ENCODE measurements at places on chromosomes 16 and 17.

DNA sequence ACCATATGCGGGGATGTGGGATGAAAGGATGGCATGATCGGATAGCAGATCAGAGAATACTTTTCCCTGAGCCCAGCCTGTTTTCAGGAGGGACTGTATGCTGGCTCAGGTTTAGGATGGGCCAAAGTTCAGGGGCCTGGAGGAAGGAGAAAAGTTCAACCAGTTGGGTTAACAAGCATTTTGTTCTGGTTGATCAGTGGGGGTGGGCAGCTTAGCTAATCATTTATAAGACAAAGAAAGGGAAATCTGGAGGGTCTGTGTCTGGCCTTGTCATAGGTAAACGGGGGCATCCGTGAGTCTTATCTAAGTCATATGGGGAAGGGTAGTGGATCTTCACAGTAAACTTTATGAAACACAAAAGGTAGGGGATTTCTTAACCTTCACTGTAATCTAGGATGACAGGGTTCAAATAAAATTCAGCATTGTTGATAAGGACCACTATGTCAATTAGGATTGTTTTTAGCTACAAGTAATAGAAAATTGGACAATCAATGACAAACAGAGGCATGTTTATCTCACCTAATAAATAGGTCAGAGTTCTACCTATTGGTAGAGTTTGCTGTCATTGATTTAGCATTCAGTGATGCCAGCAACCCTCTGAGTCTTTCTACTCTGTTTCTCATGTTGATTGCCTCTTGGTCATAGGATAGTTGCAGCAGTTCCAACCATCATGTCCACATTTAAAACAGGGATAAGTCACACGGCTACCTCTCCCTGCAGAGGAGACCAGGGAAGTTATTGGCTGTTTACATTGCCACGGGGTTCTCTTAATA is 11.4 kb downstream of the PCTP start:
- DNase-seq: no peak

DNA sequence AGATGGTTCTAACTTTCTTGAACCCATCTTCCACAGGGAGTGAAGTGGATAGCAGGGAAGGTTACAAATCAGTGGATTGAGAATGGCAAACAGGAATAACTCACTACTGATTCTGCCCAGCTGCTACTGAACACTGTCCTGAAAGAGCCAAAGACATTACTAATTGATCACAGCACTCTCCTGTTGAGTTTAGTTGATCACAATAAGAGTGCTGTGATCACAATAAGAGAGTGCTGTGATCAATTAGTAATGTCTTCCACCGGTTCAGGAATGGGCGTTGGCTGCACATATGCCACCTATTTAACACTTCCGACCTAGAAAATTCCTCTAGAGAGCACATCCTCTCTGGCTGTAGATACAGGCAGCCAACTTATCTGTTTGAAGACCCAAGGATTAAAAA is 11.4 kb downstream of the CFAP97D1 start:
- DNase-seq: no peak

- no peak for DNase-seq
These were observed 891 bp downstream of the CORO1A start for GRCh38 chr16:30184096-30184890.

- DNase-seq: peak; percentile 54
These were observed 10.2 kb upstream of the HOXB9 start for GRCh38 chr17:48636177-48637018.

DNA sequence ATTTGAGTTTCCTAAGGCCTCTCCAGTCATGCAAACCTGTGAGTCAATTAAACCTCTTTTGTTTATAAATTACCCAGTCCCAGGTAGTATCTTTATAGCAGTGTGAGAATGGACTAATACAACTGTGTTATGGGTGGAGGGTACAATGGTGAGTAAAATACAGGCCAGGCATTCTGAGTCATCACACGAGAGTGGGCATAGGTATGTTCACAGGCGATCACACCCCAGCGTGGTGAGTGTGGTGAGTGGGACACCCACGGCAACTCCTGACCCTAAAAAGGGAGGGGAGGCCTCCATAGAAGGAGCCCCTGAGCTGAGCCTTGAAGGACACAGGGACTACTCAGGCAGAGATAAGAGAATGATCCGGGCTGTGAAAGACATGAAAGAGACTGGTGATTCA is 22.6 kb upstream of the MAPT start:
- no peak for DNase-seq

DNA sequence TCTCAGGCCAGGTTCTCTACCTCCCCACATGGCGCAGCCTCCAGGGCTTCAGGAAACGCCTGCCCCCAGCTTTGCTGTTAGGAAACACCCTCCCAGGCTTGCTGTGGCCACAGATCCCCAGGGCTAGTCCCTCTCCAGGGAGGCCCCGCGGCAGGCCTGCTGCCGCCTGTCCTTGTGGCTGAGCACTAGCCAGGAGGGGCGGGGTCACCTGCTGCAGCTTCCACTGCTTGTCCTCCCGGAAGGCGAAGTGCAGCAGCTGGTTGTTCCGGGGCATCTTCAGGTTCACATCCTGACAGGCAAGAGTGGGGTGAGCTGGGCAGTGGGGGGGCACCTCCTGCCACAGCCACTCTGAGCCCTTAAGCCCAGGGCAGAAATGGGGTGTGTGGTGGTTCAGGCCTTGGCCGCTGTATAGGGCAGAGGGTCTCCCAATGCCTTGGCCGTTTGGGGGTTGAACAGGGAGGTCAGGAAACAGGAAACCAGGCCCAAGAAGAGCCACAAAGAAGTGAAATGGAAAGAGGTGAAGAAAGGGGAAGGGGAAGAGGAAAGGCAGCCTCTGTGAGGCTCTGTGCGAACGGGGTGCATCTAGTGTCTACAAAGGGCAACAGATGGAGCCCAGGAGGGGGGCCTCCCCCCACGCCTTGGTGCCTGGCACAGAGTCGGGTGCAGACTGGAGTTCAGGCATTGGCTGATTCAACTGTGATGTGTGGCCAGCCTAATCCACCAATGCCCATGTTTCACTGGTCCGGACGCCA is 2.0 kb downstream of the ROGDI start:
- no peak for DNase-seq

DNA sequence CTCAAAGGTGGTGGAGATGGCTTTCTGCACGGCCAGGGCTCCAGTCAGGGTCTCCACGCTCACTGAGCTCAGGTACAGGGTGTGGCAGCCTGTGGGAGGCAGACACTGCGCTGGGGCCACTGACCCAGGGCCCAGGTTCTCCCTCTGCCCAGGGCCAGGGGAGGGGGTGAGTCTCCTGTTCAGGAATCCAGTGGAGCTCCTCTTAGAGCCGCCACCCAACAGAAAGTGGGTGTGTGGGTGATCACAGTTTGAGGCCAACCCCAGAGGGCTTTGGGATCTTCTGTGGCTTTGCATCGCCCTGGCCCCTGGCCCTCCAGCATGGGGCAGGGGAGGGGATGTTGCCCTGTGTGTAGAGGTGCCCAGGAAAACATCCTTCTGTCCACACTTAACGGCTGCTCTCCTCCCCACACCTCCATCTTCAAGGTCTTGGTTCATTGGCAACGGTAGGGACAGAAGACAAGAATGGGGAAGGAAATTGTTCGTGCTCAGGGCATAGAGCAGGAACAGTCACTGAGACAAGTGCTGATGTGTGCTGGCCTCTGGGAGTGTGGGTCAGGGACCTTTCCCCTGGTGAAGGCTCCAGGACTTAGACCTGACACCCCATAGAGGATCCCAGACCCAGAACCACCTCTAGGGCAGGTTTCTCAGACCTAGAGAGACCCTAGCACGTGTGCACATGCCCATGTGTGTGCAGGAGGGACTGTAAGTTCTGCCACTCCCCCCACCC is 21.5 kb downstream of the TNS4 start:
- DNase-seq: no peak

GRCh38 chr16:83116274-83116892 is 489.6 kb downstream of the CDH13 start:
- no peak for DNase-seq

DNA sequence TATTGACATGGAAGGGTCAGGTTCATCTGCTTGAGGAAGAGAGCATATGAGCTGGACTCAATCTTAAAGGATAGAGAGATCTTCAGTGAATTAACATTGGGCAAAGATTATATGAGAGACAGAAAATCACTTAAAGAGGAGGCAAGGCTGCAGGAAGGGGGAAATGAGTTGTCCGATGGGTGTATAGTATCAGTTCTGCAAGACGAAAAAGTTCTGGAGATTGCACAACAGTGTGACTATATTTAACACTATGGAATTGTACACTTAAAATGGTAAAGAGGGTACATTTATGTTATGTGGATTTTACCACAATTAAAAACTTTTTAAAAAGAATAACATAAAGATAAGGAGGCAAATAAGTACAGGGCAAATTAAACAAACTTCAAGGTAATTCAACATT is 80.7 kb downstream of the HELZ start:
- no peak for DNase-seq
